ENCODE measurements at places on chromosomes 4 and X. TPM values are rescaled to one million over a fixed set of nuclear protein-coding genes. Genes with fewer than 3 reads are reported as not detected.
A peak's percentile ranks its signal among the peaks of the same experiment; 100 is the strongest.

- no peaks in the 10 kb centered on the region for H3K4me1 ChIP-seq
- H3K36me3 ChIP-seq: no peaks in the 10 kb centered on the region
- H3K27me3 ChIP-seq: no peaks in the 10 kb centered on the region
- H3K4me3 ChIP-seq: no peak overlapping the region
Observed at GRCh38 chrX:18964026-18964425, 19.9 kb downstream of the PHKA2 start.

DNA sequence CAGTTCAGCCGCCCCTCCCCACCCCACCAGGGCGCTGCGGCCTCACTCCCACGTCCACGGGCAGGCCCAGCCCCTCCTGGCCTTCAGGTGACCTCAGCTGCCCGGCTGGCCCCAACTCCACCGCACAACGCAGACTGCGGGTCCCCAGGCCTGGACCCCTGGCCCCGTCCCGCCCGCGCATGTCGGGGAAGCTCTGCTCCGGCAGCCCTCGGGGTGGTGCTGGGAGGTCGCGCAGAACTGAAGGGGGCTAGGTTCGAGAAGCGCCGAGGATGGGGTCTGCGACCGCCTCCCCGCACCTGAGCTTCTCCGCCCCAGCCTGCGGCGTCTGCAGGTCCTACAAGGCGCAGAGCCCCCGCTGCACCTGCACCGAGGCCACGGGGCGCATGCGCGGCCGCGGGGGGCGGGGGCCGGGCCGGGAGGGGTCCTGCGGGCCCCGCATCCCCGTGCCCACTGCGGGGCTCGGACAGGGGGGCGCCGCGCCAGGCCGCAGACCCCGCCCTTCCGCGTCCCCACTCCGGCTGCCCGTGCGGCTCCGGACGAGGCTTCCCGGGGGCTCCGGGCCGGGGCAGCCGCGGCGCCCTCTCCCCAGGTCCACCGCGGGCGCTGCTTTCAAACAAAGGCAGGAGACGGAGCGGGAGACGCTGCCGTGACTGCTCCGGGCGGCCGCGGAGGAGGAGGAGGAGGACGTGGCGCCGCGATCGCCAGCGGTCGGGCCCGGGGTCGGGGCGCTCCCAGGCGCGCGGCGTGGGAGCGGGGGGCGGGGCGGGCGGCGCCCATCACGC is 672 bp upstream of the NAT8L start:
- no peaks in the 10 kb centered on the region for H3K36me3 ChIP-seq
- H3K27me3 ChIP-seq: no peaks in the 10 kb centered on the region
- peak overlapping the region; percentile 63 for H3K27ac ChIP-seq
- H3K4me3 ChIP-seq: peak overlapping the region; percentile 19

- no peak overlapping the region for H3K4me3 ChIP-seq
- H3K27me3 ChIP-seq: no peaks in the 10 kb centered on the region
- H3K36me3 ChIP-seq: no peaks in the 10 kb centered on the region
- H3K4me1 ChIP-seq: peaks cover 6% of the 10 kb centered on the region
- H3K27ac ChIP-seq: no peak overlapping the region
- DNase-seq: no peak
Observed at GRCh38 chr4:101972791-101973190, 182.3 kb downstream of the BANK1 start.

DNA sequence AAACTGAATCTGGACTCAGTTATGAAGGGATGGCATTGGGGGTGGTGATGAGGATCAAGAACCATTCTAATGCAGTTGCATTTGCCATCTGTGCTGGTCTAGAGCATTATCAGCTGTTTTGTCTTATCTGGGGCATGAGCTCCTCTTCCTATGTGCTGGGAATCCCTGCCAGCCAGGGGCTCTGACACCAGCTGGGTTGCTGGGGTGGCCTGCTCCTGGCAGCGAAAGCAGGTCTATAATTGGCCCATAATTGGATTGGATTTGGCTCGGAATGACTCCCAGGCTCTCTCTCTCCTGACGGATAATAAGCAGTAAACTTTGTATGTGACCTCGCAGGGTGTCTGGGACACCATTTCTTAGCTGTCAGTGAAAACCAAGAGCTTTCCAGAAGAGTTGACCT is 34.1 kb downstream of the SMPX start:
- H3K27ac ChIP-seq: no peak overlapping the region
- DNase-seq: no peak
- H3K4me1 ChIP-seq: no peaks in the 10 kb centered on the region
- no peak overlapping the region for H3K4me3 ChIP-seq
- H3K36me3 ChIP-seq: no peaks in the 10 kb centered on the region

GRCh38 chr4:20512985-20513384 is 187.3 kb upstream of the PACRGL start:
- no peaks in the 10 kb centered on the region for H3K36me3 ChIP-seq
- H3K4me1 ChIP-seq: no peaks in the 10 kb centered on the region
- H3K4me3 ChIP-seq: no peak overlapping the region
- no peaks in the 10 kb centered on the region for H3K27me3 ChIP-seq
- no peak for DNase-seq

Gene PWWP3B
- total RNA-seq: 16.0 TPM

Gene CFI
- total RNA-seq: 29.1 TPM

Data from tibial nerve (tissue), 4 donors.